PC-9 (cell line): ENCODE measurements at places on chromosomes 1 and 21. TPM values are rescaled to one million over a fixed set of nuclear protein-coding genes. Genes with fewer than 3 reads are reported as not detected.
A peak's percentile ranks its signal among the peaks of the same experiment; 100 is the strongest.

DNA sequence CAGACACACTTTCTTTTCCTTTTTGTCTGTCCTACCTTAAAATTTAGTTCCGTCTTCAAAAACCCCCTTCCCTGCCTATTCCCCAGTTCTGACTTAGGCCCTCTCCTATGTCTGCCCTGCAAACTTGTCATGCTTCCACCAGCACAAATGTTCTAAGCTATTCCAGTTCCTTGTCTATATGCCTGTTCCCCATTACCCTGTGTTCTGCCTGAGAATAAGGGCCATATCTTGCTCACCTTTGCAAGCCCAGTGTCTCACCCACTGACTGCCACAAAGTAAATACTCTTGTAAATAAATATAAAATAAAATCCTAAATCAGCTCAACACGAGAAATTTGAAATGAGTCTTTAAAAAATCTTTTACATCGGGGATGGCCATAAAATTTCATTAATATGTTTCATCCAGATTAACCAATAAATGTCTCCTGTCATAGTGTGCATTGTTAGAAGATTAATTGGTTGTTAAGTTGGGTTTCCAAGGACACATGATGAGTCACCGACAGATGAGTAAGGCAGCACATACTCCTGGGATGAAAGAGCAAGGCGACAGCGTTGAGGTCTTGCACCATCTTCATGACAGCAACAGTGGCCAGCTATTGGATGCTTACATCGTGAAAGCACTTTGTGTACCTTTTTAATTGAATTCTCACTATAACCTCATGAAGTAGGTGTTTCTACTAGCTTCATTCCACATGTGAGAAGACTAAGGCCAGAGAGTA is 92.6 kb upstream of the NGF start:
- peak; percentile 99 for DNase-seq

- peak; percentile 99 for DNase-seq
Observed at GRCh38 chr1:201460814-201461644, 8.0 kb downstream of the PHLDA3 start.

GRCh38 chr1:110305900-110306420 is 33.2 kb upstream of the RBM15 start:
- no peak for DNase-seq

DNA sequence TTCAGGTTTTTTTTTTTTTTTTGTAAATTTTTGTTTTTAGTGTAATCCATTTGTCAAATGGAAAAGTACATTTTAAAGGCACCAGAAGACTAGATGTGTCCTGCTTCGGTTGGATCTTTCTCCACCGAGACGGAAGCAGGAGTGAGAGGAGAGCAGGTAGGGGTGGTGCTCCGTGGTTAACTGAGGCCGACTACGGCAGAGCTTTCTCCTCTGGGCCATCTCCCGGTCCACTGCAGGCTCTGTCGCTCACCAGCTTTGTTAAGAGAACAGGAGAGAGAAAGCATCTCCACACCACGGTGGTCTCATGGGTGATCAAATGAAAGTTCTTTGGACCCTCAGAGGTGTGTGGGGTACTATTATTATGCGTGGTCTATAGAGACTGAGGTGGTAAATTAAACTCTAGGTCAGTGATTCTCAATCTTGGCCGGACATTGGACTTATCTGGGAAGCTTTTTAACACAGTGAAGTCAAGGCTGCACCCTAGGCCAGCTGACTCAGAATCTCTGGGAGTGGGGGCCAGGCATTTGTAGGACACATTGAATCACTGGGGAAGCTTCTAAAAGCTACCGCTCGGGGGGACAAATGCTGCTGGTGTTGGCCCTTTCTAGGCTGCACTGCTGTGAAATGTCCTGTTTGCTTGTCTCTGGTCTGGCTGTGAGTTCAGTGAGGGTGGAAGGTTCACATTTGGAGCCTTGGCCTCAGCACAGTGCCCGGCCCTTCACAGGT is 25.0 kb downstream of the ABCA4 start:
- DNase-seq: no peak

GRCh38 chr1:84642774-84643173 is 47.5 kb downstream of the SSX2IP start:
- DNase-seq: no peak

DNA sequence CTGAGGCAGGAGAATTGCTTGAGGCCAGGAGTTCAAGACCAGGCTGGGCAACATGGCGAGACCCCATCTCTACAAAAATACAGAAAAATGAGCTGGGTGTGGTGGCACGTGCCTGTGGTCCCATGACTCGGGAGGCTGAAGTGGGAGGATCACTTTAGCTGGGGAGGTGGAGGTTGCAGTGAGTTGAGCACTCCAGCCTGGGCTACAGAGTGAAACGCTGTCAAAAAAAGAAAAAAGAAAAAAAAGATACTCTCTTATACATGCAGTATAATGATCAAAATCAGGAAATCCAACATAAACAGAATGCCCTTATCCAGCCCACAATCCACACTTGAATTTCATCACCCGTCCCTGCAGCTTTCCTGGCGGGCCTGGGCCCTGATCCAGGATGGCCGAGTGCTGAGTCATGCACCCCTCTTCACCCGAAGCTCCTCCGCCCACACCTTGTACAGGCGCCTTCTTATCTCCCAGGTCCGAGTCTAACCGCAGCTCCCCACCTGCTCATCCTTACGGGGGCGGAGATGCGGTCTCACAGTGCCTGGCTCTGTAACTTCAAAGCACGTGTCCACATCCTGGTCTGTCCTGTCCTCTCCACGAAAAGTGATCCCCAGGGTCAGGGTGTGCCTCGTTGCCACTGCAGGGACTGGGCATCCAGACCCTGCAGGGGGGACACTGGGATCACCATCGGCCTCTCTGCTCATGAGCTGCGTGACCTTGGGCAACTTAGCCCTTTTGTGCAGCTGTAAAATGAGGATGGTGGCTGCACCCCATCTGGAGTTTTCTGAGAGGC is 120.2 kb upstream of the SLC45A1 start:
- peak; percentile 93 for DNase-seq

- peak; percentile 84 for DNase-seq
Observed at GRCh38 chr1:84851839-84852238, 41.2 kb downstream of the LPAR3 start.

- DNase-seq: no peak
Observed at GRCh38 chr1:23451441-23451840, 26.9 kb upstream of the TCEA3 start.

- no peak for DNase-seq
Observed at GRCh38 chr1:198492872-198493271, 47.6 kb downstream of the ATP6V1G3 start.

- no peak for DNase-seq
Observed at GRCh38 chr1:25713961-25714360, 86.0 kb upstream of the SELENON start.

- no peak for DNase-seq
Observed at GRCh38 chr1:32496127-32496526, 31.3 kb downstream of the ZBTB8B start.

DNA sequence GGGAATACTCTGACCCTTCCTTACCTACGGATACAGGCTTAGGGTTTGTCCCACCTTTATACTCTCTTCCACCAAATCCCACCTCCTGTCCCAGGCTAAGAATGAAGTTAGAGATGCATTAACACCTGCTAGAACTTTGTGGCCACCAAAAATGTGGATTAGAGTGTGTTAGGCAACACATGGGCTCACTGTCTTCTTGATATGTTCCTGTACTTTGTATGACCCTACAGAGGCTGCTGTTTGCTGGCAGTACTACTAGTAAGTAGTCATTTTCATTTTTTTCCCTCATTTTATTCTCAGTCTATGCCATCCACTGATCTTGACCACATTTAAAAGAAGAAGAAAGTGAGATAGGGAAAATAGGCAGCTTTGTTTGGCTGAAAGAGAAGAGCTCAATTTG is 21.0 kb upstream of the TMEM39B start:
- DNase-seq: peak; percentile 2

DNA sequence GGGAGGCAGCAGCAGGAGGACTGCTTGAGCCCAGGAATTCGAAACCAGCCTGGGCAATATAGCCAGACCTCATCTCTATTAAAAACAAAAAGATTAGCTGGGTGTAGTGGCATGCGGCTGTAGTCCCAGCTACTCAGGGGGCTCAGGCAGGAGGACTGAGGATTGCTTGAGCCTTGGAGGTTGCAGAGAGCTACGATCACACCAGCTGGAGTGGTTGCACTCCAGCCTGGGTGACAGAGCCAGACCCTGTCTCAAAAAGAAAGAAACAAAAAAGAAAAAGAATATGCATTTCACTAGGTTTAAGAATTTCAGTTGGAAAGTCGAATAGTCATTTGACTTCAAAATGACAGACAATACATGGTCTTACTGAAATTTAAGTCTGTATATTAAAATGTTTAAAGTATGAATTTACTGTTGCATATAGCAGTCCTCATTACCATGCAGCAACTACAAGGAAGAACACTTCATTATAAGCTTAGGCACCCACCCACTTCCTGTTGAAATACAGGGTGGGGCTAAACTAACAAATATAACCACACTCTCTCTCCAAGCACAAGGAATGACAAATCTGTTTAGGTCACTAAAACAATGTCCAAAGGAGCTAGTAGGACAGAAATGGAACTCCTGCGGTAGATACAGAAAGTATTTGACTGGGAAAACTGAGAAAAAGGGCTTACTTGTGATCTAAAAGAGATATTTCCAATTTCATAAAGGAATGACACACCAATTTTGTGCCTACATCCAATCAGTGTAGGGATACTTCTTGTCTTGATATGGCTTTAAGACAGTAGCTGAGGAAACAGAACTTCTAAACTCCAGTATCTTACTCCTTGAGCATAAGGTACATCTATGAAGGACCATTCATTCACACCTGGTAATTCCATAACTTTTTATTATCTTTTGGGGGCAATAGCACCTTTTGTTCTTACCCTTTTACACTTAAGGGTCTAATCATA is 44.1 kb downstream of the GPR3 start:
- DNase-seq: peak; percentile 70

DNA sequence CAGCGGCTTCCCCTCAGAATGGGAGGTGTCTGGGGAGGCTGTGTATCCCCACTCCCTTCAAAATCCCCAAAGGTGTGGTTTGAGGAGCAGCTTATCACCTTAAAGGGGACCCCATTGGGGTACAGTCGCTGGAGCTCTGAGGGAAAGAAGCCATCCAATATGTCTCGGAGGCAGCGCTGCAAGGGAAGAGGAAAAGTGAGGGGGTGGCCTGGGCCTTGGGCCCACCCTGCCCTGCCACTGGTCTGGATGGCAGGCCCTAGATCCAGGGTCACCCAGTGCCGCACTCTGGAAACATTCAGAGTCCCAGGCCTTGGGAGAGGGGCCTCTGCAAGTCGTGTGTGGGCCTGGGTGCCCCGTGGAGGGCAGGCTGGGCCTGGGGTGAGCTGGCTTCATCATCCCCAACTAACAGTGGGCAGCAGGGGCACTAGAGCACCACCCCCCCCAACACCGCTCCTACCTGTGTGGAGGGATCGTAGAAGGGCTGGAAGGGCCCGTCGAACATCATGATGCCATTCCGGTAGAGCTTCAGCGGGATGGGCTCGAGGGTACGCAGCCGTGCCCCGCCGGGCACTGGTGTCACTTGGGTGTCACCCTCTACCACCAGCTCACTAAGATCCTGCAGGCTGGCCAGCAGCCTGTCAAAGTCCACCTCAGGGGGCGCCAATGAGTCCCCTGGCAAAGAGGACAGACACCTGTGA is 5.6 kb downstream of the SH3BGRL3 start:
- DNase-seq: peak; percentile 34

DNA sequence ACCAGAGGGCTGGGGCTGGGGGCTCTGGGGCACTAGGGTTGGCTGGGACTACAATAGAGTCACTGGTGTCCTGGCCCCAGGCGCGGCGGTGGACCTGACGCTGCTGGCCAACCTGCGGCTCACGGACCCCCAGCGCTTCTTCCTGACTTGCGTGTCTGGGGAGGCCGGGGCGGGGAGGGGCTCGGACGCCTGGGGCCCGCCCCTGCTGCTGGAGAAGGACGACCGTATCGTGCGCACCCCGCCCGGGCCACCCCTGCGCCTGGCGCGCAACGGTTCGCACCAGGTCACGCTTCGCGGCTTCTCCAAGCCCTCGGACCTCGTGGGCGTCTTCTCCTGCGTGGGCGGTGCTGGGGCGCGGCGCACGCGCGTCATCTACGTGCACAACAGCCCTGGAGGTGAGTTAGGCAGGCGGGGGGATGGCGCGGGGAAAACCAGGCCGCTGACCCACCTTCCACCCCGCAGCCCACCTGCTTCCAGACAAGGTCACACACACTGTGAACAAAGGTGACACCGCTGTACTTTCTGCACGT is 4.1 kb downstream of the TIE1 start:
- DNase-seq: no peak

DNA sequence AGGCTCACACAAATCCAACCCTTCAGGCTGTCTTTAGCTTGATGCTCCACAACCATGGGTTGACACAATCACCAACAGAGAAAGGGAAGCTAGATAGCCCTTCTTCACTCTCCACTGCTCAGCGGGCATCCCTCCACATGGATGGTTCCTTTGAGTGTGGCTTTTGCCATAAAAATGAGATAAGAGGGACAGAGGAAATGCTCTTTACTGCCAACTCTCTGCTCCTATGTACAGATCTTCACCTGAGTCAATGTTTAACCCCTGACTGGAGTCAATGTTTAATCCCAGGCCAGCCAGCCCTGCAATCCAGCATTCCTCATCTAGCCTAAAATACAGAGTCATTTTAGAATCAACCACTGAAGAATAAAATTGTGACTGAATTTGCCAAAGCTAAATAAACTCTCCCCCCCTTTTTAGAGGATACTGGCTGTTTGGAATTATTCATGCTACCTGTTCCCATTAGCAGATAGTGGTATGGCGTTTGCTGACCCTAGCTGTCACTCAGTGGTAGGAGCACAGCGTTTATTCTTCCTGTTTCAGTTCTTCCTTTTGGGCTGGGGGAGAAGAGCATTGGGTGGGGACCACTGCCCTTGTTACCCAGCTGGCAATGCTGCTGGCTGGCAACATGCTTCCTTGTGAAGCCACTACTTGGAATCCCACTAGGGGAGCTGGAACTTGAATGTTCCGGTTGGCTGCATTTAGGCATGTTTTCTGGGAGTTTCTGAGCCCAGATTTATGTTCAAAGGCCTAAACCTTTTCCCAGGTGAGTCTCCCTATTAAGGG is 5.2 kb upstream of the PIGR start:
- DNase-seq: no peak

The MIA3 gene
- total RNA-seq: 61.3 and 65.1 TPM in 2 replicates

The UBIAD1 gene
- 11.2 and 12.1 TPM in 2 replicates for total RNA-seq

The LCE6A gene
- total RNA-seq: not detected in 2 replicates

The TNN gene
- total RNA-seq: not detected in 2 replicates

The TFF2 gene
- total RNA-seq: 0.52 TPM in 1 of 2 replicates, not detected in the other

The ZMYM4 gene
- 55.6 and 84.4 TPM in 2 replicates for total RNA-seq

The S100A7A gene
- not detected in 2 replicates for total RNA-seq

The KLHL12 gene
- total RNA-seq: 29.6 and 33.1 TPM in 2 replicates

The OR6N1 gene
- total RNA-seq: not detected in 2 replicates

The LDLRAD2 gene
- not detected in 2 replicates for total RNA-seq

The CFAP141 gene
- not detected in 2 replicates for total RNA-seq

The OR2L2 gene
- total RNA-seq: 0.10 and 0.13 TPM in 2 replicates

The IL20 gene
- total RNA-seq: not detected in 2 replicates

The SLC25A34 gene
- 1.4 and 1.7 TPM in 2 replicates for total RNA-seq
